ENCODE measurements at places on chromosomes 11 and 22.
A peak's percentile ranks its signal among the peaks of the same experiment; 100 is the strongest.

DNA sequence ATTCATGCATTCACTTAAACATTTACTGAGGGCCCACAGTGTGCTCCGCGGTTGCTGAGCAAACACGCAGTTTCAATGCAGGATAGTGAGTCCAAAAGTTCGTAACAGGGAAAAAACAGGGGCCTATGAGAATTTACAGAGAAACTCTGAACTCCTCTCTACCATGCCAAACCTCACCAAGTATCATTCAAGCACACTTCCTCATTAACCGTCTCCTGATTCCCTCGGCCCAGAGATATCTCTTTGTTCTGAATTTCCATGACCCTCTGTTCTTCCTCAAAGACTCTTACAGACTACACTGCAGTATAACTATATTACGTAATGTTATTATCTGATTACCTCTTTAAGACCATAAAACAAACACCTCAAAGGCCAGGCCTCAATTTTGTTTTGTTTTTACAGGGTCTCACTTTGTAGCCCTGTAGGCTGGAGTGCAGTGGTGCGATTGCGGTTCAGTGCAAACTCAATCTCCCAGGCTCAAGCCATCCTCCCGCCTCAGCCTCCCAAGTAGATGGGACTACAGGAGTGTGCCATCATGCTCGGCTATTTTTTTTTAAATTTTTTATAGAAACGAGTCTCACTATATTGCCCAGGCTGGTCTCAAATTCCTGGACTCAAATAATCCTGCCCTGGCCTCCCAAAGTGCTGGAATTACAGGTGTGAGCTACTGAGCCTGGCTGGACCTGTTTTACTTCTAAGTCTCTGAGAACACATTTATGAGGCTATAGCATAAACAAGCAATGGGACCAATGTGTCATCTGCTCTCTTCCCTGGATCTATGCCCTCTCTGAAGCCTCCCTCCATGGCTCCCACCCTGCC is 3.6 kb downstream of the HPS4 start:
- DNase-seq, result no peak

- DNase-seq, result no peak
These were observed 12.3 kb upstream of the ARAP1 start for GRCh38 chr11:72764503-72764902.

- no peak for DNase-seq
These were observed 53.3 kb downstream of the NCAM1 start for GRCh38 chr11:113014262-113015097.

DNA sequence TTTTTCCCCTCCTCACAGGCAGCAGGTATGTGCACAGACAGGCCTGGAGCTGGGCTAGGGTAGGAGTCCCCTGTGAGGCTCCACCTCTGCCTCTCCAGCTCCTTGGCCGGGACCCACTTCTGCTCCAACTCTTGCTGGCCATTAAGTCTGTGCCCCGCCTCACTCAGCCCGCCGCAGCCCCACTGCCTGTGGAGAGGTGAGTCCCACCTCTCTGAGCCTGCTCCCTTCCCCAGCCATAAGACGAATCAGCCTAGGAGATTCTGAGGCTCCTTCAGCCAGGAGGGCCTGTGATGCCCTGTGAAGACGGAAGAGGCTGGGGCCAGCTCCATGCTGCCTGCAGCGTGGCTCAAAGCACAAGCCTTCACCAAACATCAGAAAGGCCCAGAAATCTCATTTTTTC is 23.0 kb downstream of the TSKU start:
- DNase-seq, result no peak

DNA sequence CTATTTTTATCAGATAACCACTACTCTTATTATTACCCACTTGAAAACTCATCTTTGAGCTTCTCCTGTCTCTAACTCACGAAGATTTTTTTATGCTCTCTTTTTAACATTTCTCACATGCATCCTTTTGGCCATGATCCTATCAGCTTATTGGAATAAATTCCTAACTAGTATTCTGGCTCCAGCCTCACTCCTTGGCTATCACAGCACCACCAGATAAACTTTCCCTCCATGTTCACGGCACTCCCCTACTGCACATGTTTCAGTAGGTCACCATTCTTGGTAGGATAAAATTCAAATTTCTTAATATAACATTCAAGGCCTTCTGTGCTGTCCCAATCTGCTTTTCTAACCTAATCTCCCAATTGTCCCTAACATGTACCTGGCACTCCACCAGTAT is 186.6 kb upstream of the UBASH3B start:
- DNase-seq, result no peak

- DNase-seq, result no peak
These were observed 5.7 kb downstream of the CDC42BPG start for GRCh38 chr11:64838600-64839334.

GRCh38 chr11:93444617-93445073 is 98.5 kb downstream of the SMCO4 start:
- DNase-seq, result peak; percentile 16

GRCh38 chr11:130904380-130904779 is 11.9 kb downstream of the SNX19 start:
- DNase-seq, result no peak

DNA sequence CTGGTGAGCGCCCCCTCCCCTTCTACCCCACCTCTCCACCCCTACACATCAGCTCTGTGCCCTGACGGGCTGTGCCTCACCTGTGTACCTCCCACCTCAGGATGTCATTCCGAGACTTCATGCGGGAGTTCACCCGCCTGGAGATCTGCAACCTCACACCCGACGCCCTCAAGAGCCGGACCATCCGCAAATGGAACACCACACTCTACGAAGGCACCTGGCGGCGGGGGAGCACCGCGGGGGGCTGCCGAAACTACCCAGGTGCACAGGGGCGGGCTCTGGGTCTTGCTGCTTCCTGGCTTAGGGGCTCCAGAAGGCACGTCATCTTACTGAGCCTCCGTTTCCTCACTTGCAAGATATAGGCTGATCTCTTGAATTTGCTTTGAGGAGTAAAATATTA is 6.8 kb downstream of the CAPN1 start:
- DNase-seq, result no peak

DNA sequence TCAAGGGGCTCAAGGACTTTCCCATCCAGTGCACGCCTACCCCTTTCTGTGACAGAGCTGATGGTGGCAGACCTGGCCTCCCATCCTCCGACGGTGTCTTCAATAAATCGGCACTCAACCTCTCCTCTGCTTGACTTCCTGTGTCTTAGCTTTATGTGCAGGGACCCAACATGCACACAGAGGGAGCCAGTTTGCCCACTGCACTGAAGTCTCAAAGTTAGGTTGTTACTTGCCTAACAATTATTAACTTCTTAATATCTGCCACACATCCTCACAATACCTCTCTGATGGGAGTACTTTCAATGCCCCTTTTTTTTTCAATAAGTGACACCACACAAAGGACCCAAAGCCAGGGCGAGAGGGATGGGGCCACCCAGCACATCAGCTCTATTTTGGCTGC is 3.6 kb downstream of the IZUMO1R start:
- DNase-seq, result no peak

GRCh38 chr11:84817998-84818397 is 809.1 kb downstream of the DLG2 start:
- no peak for DNase-seq

DNA sequence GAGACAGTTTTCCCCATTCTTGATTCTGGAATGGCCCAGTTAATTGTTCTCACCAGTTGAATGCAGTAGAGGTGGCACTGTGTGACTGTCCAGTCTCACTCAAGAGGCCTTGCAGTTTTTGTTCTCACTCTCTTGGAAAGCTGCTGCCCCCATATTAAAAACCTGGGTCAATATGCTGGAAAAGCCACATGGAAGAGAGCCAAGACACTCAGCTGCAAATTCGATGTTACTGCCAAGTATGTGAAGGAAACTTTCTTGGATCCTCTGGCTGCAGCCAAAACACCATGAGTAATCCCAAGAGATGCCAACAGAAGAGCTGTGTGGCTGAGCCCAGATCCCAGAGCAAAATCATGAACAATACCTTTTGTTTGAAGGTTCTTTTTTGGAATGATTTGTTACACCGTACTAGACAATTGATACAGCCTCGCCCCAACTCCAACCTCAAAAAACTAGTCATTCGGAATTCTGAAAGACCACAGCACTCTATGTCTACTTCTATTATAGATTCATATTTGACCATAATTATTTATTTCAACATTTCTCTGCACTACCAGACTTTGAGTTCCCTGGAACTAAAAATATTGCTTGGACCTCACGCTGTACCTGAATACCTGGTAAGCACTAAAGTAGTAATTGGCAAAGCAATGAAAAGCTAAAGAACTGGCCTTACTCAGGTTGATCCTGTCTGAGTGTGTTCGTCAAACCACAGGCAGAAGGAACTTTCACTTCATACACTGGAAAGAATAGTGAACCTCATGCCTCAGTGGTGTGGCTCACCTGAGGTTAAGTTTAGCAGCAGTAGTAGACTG is 378.8 kb downstream of the ETS1 start:
- no peak for DNase-seq

- DNase-seq, result no peak
These were observed 393.5 kb downstream of the JRKL start for GRCh38 chr11:96783311-96783710.

GRCh38 chr22:41461901-41462300 is 6.6 kb downstream of the PHF5A start:
- DNase-seq, result no peak

GRCh38 chr22:49514641-49515040 is 313.0 kb downstream of the BRD1 start:
- no peak for DNase-seq

DNA sequence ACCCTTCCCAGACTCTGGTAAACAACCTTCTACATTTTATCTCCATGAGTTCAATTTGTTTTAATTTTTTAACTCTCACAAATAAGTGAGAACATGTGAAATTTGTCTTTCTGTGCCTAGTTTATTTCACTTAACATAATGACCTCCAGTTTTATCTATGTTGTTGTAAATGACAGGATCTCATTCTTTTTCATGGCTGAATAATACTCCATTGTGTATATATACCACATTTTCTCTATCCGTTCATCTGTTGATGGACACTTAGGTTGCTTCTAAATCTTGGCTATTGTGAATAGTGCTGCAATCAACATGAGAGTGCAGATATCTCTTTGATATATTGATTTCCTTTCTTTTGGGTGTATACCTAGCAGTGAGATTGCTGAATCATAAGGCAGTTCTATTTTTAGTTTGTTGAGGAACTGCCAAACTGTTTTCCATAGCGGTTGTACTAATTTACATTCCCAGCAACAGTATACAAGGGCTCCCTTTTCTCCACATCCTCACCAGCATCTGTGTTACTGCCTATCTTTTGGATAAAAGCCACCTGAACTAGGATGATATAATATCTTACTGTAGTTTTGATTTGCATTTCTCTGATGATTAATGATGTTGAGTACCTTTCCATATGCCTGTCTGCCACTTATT is 93.9 kb downstream of the ATG16L2 start:
- DNase-seq, result no peak

GRCh38 chr22:45831394-45831793 is 145.6 kb downstream of the WNT7B start:
- DNase-seq, result no peak

- DNase-seq, result peak; percentile 70
These were observed 35.2 kb downstream of the TRMU start for GRCh38 chr22:46370584-46371291.

DNA sequence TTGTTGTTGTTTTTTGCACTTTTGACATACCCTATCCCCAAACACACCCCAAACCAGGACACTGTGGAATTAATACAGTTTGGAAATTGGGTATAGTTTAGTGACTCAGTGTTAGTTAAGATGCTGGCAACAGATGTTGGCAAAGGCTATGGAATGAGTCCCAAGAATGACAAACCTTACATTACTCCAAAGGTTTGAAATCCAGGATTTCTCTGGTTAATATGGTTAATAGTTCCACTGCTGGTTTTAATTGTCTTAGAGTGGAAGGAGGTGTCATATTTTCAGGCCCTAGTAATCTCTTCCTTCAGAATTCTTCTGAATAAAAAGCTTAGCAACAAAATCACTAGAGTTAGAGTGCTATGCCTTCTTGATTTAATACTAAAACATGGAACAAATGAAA is 775 bp downstream of the LPXN start:
- no peak for DNase-seq

GRCh38 chr22:46072110-46072881 is 78.0 kb upstream of the PPARA start:
- DNase-seq, result peak; percentile 40

DNA sequence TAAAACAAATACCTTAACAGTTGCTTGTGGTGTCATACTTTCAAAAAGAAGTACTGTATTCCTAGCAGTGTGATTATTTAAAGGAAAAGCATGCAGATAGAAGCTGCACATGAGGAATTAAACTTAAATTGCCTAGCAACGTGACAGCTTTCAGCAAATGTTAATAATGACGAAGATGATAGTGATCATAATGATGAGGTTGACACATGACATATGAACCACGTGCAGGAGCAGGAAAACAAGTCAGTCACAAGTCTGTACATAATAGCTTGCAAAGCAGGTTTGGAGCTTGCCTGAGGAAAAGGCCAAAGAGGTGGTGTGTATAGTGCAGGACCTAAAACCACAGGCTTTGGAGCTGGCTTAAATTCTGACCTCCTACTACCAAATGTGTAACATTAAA is 30.6 kb upstream of the PIK3C2A start:
- DNase-seq, result no peak

DNA sequence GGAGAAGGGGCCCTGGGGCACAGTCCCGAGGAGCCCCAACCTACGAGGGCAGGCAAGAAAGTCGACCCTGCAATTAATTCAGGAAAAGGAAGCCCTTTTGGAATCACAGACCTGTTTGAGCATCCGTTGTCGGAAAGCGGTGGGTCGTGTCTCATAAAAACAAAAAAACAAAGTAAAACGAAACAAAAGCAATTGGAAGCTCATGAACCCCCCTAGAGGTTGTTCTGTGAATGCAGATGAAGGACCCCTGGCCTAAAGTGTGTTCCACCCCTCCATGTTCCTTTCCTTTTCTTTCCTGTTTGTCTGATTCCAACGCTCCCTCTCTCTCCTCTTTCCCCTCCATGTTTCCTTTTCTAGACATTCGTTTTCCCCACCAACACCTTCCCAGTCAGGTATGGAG is 203.7 kb downstream of the GRIK4 start:
- DNase-seq, result no peak

DNA sequence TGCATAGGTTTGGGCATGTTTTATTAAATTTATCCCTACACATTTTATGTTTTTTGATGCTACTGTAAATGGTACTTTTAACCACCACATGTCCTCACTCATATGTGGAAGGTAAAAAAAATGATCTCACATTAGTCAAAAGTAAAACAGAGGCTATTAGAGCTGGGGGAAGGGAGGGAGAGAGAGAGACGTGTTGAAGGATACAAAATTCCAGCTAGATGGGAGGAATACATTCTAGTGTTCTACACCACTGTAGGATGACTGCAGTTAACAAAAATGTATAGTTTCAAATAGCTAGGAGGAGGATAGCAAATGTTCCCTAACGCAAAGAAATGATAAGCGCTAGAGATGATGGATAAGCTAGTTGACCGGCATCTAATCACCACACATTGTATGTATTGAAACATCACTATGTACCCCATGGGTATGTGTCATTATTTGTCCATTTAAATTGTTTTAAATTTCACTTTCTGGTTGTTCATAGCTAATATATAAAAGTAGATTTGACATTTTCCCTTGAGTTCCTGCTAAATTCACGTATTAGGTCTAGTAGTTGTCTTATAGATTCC is 9.9 kb upstream of the GNB1L start:
- DNase-seq, result no peak

GRCh38 chr11:118980191-118980881 is 8.8 kb downstream of the FOXR1 start:
- DNase-seq, result no peak

GRCh38 chr11:20452585-20452984 is 65.1 kb downstream of the PRMT3 start:
- DNase-seq, result no peak
